ENCODE measurements at places on chromosomes 5 and 9. TPM values are rescaled to one million over a fixed set of nuclear protein-coding genes. Genes with fewer than 3 reads are reported as not detected.

The LHX6 gene
- total RNA-seq = 1.4 TPM

DNA sequence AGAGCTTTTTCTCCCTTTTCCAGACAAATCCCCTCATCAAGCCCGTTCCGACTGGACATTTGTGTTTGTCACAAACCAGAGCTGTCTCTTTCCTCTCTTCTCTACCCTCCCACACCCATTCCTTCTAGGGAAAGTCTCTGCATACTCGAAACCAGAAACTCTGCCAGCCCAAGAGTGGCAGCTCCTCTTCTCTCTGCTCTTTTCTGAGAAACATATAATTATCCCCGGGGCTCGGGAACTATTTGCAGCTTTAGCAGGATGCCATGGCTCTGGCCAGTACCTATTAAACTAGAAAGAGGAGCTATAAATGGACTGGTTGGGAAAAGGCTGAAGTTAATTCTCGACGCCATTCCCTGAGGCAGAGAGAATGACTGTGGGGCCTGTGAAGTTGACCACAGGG lies 82.6 kb downstream of the SH3PXD2B start:
- no peaks in the 10 kb centered on the region for H3K27me3 ChIP-seq
- H3K4me1 ChIP-seq = no peaks in the 10 kb centered on the region
- H3K27ac ChIP-seq = no peak overlapping the region
- no peak for DNase-seq

DNA sequence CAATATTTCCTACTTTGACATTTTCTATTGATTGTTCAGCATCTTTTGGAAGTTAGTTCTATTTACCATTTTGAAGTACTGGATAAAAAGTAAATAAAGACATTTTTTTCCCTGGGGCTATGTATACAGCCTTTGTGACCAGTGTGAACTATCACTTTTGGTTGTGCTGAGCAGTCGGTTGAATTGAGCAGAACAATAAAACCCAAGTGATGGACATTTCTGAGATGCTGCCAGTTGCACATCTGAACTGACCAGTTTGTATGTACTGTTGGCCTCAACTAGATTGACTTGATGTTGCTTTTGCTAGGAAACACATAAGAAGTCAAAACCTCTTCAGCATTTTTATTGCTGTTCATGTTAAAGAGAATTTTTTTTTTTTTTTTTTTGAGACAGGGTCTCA lies 260.2 kb upstream of the EFNA5 start:
- no peak for DNase-seq
- no peak overlapping the region for H3K27ac ChIP-seq
- no peak overlapping the region for H3K4me3 ChIP-seq

DNA sequence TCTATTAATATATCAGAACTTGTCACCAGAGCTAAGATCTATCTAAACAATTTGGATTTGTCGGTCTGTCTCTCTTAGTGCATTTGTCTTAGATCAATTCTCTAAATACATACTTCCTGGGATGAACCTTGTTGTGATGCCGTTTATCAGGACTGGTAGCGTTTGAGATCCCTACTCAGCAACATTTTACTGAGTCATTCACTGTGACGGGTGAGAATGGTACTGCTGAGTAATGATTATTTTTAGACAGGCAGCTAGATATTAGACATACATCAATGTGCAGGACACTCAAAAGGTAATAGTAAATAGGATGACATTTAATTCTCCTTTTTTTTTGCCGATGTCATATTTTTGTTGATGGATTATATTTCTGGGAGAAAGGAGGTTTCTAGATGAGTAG lies 209.0 kb downstream of the CSNK1G3 start:
- no peaks in the 10 kb centered on the region for H3K36me3 ChIP-seq
- H3K4me1 ChIP-seq = no peaks in the 10 kb centered on the region
- no peak overlapping the region for H3K4me3 ChIP-seq
- no peak overlapping the region for H3K27ac ChIP-seq

The EIF4E1B gene
- total RNA-seq = not detected

GRCh38 chr9:29078063-29078666 lies 1504.9 kb upstream of the C9orf72 start:
- no peak for DNase-seq
- no peak overlapping the region for H3K4me3 ChIP-seq
- no peaks in the 10 kb centered on the region for H3K4me1 ChIP-seq
- no peaks in the 10 kb centered on the region for H3K27me3 ChIP-seq

The PCDH1 gene
- 122 TPM for total RNA-seq

DNA sequence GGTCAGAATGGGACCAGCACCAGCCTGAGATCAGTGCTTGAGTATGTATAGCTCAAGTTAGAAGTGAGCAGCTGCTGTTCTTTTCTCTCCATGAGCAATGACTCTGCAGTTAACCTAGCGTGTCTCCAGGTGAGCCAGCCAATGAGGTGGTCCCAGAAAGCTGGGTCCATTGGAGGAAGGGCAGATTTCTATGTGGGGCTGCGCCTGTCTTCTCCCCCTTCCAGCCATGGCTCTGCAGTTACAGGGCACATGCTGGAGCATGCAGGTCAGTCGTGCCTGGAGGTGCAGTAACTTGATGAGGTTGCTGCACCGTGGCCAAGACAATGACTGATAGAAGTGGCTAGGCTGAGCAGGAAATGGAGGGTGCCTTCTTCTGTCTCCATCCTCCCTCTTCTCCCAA lies 29.6 kb upstream of the CXCL14 start:
- no peaks in the 10 kb centered on the region for H3K36me3 ChIP-seq
- H3K4me3 ChIP-seq = no peak overlapping the region
- no peaks in the 10 kb centered on the region for H3K27me3 ChIP-seq
- no peak overlapping the region for H3K27ac ChIP-seq

DNA sequence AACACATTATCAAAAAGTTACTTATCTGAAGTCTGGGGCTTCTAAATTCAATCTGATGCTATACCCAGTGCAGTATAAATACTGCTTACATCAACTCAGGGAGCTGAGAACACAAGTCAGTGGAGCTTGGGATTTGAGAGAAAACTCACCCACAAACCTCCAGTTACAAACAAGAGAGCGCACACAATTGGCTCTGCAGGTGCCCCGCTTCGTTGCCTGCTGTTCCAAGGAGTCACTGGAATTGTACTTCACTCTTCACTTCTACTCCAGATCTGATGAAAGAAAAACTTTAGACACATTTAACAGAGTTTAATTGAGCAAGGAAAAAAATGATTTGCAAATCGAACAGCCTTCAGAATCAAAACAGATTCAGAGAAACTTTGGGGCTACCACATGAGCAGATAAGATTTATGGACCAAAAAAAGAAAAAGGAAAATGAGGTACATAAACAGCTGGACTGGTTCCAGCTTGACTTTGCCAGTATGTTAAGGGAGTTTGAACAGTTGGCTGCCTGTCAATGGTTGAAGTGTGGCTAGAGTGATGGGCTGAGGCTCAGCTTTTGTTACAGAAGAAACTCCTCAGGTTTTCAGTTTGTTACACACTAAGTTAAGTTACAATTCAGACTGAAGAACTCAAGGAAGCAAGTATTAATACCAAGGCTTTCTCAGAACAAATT lies 156.6 kb downstream of the AOPEP start:
- H3K36me3 ChIP-seq = no peaks in the 10 kb centered on the region
- no peaks in the 10 kb centered on the region for H3K27me3 ChIP-seq
- no peak overlapping the region for H3K27ac ChIP-seq
- H3K4me3 ChIP-seq = no peak overlapping the region
- no peak for DNase-seq

DNA sequence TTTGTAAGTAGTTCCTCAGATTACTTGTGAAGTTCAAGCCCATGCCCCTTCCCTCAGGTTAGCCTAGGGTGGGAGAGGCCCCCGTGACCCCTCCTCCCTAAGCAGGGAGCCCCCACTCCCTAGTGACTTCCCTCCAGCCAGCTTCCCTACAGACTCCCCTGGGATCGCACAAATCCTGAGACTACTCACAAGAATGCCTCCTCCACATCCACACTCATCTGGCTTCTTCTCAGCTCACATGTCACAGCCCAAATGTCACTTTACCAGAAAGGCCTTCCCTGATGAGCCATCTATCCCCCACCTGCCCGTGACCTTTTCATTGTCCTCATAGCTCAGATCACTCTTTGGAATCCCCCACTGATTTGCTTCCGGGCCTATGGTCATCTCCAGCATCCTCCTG lies 96.7 kb upstream of the ARAP3 start:
- no peaks in the 10 kb centered on the region for H3K36me3 ChIP-seq
- no peaks in the 10 kb centered on the region for H3K27me3 ChIP-seq
- no peak overlapping the region for H3K27ac ChIP-seq
- no peaks in the 10 kb centered on the region for H3K4me1 ChIP-seq
- DNase-seq = no peak
- no peak overlapping the region for H3K4me3 ChIP-seq

GRCh38 chr9:79977074-79977435 lies 405.3 kb downstream of the TLE4 start:
- H3K4me1 ChIP-seq = peaks cover 3% of the 10 kb centered on the region
- no peaks in the 10 kb centered on the region for H3K36me3 ChIP-seq
- no peak for DNase-seq
- no peak overlapping the region for H3K27ac ChIP-seq
- no peaks in the 10 kb centered on the region for H3K27me3 ChIP-seq

The OBP2B gene
- 11.7 TPM for total RNA-seq

DNA sequence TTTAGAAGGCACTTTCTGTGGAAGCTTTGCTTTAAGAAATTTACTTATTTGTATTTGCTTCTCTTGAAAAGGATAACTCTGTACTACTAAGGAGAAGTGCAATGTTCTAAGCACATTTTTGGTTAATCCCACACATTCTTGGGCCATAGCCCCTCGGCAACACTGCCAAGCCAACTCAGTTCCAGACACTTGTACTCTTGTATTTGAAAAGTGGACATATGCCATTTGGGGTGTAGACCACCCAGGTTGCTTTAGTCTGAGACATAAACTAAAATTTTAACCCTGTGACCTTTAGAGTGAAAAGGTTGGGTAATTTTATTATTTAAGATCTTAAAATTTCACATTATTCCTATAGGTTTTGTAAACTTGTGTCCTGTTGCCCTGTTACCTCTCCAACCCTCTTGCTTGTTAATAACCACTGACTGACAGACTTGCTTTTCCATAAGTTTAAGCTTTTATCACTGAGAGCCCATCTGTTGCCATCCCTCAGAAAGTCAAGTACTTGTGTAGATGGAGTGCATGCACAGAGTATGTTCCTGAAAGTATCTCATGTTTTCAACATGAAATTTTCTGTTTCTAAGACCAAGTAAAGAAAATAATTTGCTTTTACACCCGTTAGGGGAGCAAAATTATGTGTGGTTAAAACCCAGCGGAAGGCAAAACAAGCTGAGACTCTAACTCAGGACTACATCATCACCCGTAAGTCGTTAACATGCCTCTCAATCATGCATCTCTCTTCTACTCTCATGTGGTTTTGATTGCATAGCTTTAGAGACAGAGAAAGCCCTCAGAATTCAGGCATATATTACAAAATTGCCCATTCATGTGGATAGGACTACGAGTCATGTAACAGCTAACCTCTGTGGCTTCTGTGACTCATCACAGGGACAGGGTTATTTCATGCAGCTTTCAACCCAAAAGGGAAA lies 117.3 kb downstream of the GDNF start:
- peaks cover 37% of the 10 kb centered on the region for H3K36me3 ChIP-seq
- no peak overlapping the region for H3K4me3 ChIP-seq
- no peak for DNase-seq
- H3K27ac ChIP-seq = no peak overlapping the region
- H3K4me1 ChIP-seq = no peaks in the 10 kb centered on the region
- H3K27me3 ChIP-seq = no peaks in the 10 kb centered on the region

DNA sequence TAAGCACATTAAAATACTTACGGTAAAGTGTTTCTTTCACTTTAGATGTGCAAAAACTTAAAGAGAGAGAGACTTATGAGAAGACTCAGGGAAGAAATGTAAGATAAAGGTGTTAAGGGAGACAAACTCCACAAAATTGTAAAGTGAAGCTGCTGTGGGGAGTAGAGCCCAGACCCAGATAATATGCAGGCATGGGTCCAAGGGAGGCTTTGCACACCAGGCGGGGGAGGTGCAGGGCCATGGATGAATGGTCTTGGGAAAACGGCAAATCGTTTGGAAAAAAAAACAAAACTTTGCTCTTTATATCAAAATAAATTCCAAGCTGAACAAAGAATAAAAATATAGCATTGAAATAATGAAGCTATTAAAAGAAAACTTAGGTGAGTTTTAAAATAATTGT lies 9.1 kb downstream of the SYK start:
- no peak for DNase-seq
- H3K4me1 ChIP-seq = peaks cover 27% of the 10 kb centered on the region
- H3K27ac ChIP-seq = no peak overlapping the region
- no peaks in the 10 kb centered on the region for H3K27me3 ChIP-seq
- H3K4me3 ChIP-seq = no peak overlapping the region

DNA sequence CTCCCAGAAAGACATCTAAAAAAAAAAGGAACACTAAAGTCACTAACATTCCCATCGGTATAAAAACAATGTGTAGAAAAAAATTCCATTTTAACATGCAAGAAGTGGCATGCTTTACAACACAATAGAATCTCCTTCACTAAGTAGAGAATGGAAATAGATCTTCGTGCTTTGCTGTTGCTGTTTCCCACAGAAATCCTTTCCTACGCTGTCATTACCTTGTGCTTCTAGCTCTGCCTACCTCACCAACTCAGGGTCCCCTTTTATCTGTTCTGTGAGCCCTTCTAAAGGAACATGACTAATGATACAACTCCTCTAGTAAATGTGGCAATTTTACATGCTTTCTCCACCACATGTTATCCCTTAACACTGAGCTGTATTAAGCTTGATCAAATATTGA lies 202.9 kb downstream of the MCTP1 start:
- no peaks in the 10 kb centered on the region for H3K27me3 ChIP-seq
- H3K27ac ChIP-seq = no peak overlapping the region
- peaks cover 5% of the 10 kb centered on the region for H3K4me1 ChIP-seq
- H3K36me3 ChIP-seq = no peaks in the 10 kb centered on the region

The TPRN gene
- total RNA-seq = 12.6 TPM

DNA sequence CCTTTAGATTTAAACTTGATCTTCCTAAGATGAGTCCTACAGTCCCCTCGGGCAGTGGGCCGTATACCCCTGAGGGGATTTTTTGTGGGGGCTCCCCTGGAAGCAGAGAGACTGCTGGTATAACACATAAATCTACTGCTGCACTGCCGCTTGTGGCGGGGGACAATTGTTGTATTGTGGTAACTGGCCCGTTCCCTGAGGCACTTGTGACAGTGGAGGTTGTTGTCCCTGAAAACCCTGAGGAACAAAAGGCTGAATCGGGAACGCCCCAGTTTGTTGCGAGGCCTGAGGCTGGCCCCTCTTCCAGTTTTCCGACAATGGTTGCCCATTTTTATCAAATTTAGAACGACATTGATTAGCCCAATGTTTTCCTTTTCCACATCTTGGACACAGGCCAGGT lies 4.7 kb upstream of the TMEM141 start:
- no peak for DNase-seq
- no peak overlapping the region for H3K27ac ChIP-seq
- H3K4me1 ChIP-seq = peaks cover 18% of the 10 kb centered on the region
- no peak overlapping the region for H3K4me3 ChIP-seq
- H3K36me3 ChIP-seq = no peaks in the 10 kb centered on the region

- H3K4me1 ChIP-seq = peaks cover 23% of the 10 kb centered on the region
- DNase-seq = no peak
- H3K36me3 ChIP-seq = no peaks in the 10 kb centered on the region
- no peaks in the 10 kb centered on the region for H3K27me3 ChIP-seq
- H3K27ac ChIP-seq = no peak overlapping the region
- H3K4me3 ChIP-seq = no peak overlapping the region
These were observed 85.9 kb downstream of the RAI14 start for GRCh38 chr5:34742061-34742460.

- H3K27ac ChIP-seq = no peak overlapping the region
- peak; percentile 71 for DNase-seq
- H3K27me3 ChIP-seq = peaks cover 22% of the 10 kb centered on the region
- no peaks in the 10 kb centered on the region for H3K4me1 ChIP-seq
- no peaks in the 10 kb centered on the region for H3K36me3 ChIP-seq
These were observed 22.0 kb upstream of the TIFAB start for GRCh38 chr5:135473956-135474670.

The QRFP gene
- not detected for total RNA-seq

- no peaks in the 10 kb centered on the region for H3K36me3 ChIP-seq
- no peak overlapping the region for H3K4me3 ChIP-seq
- H3K4me1 ChIP-seq = peaks cover 22% of the 10 kb centered on the region
- DNase-seq = no peak
- no peak overlapping the region for H3K27ac ChIP-seq
These were observed 3.0 kb downstream of the DENND1A start for GRCh38 chr9:123926941-123927340.

Measured in suprapubic skin (tissue), 4 donors.